ENCODE measurements at places on chromosomes 1 and 21. TPM values are rescaled to one million over a fixed set of nuclear protein-coding genes. Genes with fewer than 3 reads are reported as not detected.
A peak's percentile ranks its signal among the peaks of the same experiment; 100 is the strongest.

DNA sequence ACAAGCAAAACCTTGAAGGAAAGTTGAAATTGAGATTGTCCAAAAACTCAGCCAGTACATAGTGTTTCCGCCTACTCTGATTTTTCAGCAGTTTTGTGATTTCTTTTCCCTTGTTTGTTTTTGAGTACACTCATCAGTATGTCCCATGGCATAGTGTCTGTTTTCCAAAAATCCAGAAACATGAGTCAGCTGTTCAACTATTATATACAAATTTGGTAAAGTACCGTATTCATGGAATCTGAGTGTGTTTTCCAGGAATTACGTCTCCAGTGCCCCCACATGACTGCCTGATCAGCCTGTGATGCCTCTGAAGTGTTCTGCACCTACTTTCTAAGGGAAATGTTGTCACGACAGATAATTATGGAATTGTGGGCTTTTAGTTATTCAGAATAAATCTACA lies 186.8 kb downstream of the LTN1 start:
- no peak for DNase-seq
- H3K4me1 ChIP-seq, result peaks cover 7% of the 10 kb centered on the region
- no peaks in the 10 kb centered on the region for H3K27me3 ChIP-seq

The RHCE gene
- total RNA-seq, result not detected

The HOOK1 gene
- 2.4 TPM for total RNA-seq

DNA sequence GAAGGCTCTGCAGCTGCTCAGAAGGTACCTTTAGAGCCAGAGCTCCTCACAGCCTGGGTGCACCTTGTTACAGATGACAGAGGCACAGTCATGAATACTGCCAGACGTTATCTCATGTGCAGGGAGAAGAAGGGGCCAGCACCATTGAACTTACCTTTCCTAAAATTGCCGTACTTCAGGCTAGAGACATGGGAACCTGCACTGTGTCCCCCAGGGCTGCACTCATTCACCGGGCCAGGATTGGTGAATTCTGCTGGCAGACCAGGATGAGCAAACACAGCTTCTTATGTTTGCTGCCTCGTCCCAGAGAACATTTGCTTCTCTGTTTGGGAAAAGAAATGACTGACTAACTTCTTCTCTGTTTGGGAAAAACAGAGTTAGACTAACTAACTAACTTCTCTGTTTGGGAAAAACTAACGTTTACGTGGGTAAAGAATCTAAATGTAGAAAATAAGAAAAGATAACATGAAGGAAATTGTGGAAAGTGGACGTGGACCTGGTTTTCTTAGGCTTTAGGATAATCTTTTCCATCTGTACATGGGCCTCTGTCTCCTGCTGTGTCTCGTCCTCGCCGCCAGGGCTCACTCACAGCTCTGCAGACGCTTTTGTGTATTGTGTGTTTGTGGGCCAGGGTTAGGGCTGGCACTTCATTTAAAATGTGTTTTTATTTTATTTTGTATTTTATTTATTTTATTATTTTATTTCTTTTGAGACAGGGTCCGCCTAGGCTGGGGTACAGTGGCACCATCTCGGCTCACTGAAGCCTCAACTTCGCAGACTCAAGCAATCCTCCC lies 9.9 kb downstream of the OBSCN start:
- no peak overlapping the region for H3K4me3 ChIP-seq
- H3K27ac ChIP-seq, result no peak overlapping the region
- no peaks in the 10 kb centered on the region for H3K27me3 ChIP-seq
- no peaks in the 10 kb centered on the region for H3K4me1 ChIP-seq

DNA sequence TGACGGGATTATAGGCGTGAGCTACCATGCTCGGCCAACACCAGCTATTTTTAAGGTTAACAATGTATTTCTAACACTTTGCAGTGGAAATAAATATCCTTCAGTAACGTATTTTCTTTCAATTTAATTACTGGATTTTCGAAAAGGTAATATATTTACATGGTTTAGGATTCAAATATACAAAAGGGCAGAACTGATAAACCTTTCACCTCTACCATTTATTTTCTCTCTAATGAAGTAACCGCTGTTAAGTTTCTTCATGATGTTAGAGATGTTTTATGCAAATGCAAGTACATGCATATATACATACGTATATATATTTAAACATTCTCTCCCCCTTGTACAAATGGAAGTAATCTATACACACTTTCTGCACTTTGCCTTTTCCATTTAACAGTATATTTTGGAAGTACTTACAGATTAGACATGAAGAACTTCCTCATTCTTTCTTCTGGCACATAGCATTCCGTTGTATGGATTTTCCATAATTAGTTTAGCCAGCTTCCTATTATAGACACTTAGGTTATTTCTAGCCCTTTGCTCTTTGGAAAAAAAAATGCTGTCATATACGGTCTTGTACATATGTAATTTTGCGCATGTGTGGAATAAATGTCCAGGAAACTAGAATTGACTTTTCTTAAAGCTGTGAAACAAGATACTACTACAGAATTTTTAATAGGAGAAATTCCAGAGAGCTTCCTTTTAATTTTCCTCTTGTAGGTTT lies 14.9 kb upstream of the HJV start:
- H3K36me3 ChIP-seq, result no peaks in the 10 kb centered on the region
- H3K27me3 ChIP-seq, result peaks cover 24% of the 10 kb centered on the region
- peak overlapping the region; percentile 98 for H3K27ac ChIP-seq
- peak overlapping the region; percentile 93 for H3K4me3 ChIP-seq
- peaks cover 50% of the 10 kb centered on the region for H3K4me1 ChIP-seq
- no peak for DNase-seq

DNA sequence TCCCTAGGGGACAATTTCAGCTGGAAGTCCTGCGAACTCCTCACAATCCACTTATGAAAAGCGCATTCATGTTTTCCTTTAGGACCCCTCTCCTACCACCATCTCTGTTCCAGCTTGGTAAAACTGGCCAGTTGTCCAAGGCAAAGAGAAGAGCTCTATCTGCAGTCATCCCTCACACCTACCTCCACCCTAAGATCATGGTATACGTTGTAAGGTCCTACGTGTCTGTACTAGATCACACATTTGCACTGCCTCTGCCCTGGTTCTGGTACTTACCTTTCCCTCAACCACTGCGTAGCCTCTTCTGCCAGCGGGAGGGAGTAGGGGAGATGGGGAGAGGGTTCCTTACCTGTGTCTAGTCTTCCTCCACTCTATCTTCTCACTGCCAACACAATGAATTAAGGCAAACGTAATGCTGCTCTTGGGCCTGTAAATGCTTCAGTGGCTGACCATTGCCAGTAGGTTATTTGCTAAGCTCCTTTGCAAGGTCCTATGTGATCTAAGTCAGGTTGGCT lies 739 bp upstream of the NUP133 start:
- peak overlapping the region; percentile 97 for H3K27ac ChIP-seq
- H3K36me3 ChIP-seq, result no peaks in the 10 kb centered on the region
- peaks cover 4% of the 10 kb centered on the region for H3K27me3 ChIP-seq
- H3K4me1 ChIP-seq, result peaks cover 25% of the 10 kb centered on the region

- no peaks in the 10 kb centered on the region for H3K27me3 ChIP-seq
- no peak for DNase-seq
- H3K36me3 ChIP-seq, result no peaks in the 10 kb centered on the region
Measured at GRCh38 chr1:185843986-185844385, 109.8 kb downstream of the HMCN1 start.

The EPHB2 gene
- total RNA-seq, result not detected

DNA sequence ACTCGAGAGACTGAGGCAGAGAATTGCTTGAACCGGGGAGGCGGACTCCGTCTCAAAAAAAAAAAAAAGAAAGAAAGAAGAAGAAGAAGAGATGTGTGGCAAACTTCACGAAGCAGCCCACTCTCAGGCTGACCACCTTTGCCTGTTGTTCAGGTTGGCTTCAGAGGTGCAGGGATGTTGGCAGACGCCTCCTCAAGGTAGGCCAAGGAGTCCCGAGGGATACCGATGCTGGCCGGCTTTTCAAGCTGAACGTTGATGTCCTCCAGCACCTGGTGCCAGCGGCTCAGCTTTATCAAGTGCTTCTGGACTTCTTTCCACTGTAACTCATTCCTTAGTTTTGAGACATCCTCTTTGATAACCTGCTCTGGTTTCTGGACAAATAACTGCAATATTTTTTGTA lies 243.8 kb upstream of the ADGRL2 start:
- no peak for DNase-seq
- peaks cover 2% of the 10 kb centered on the region for H3K27me3 ChIP-seq
- no peak overlapping the region for H3K27ac ChIP-seq
- H3K36me3 ChIP-seq, result no peaks in the 10 kb centered on the region
- H3K4me3 ChIP-seq, result no peak overlapping the region

DNA sequence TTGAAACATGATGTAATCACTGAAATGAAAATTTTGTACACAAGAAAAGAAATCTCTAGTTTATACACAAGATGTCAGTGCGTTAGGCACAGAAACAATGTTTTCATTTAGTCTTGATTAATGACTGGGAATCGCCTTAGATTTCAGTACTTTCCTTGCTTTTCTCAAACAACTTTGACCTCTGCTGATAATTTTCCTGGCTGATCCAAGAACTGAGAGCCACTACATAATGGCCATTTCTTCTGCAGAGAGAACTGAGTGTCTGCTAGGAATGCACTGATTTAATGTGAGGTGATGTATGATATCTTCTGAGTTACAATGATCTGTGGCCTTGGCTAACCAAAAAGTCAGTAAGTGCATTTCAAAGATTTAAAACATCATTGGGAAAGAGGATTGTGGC lies 308.1 kb downstream of the CTH start:
- peaks cover under 1% of the 10 kb centered on the region for H3K27me3 ChIP-seq
- no peaks in the 10 kb centered on the region for H3K4me1 ChIP-seq
- no peak overlapping the region for H3K4me3 ChIP-seq

- peaks cover 13% of the 10 kb centered on the region for H3K36me3 ChIP-seq
- peaks cover 55% of the 10 kb centered on the region for H3K4me1 ChIP-seq
- no peak overlapping the region for H3K27ac ChIP-seq
- no peak for DNase-seq
Measured at GRCh38 chr1:116495535-116495934, 75.3 kb downstream of the CD58 start.

The LENEP gene
- total RNA-seq, result 1.8 TPM

The RNF187 gene
- total RNA-seq, result 137 TPM

The CTTNBP2NL gene
- total RNA-seq, result 3.9 TPM

GRCh38 chr1:174337000-174337681 lies 110.6 kb upstream of the GPR52 start:
- DNase-seq, result no peak
- no peaks in the 10 kb centered on the region for H3K4me1 ChIP-seq
- H3K36me3 ChIP-seq, result no peaks in the 10 kb centered on the region
- H3K27me3 ChIP-seq, result no peaks in the 10 kb centered on the region
- no peak overlapping the region for H3K27ac ChIP-seq
- no peak overlapping the region for H3K4me3 ChIP-seq

- no peak for DNase-seq
- H3K4me3 ChIP-seq, result no peak overlapping the region
- H3K36me3 ChIP-seq, result no peaks in the 10 kb centered on the region
- H3K4me1 ChIP-seq, result no peaks in the 10 kb centered on the region
- H3K27ac ChIP-seq, result no peak overlapping the region
- H3K27me3 ChIP-seq, result peaks cover 2% of the 10 kb centered on the region
Measured at GRCh38 chr1:203177470-203178039, 1.9 kb upstream of the MYBPH start.

The IVL gene
- not detected for total RNA-seq

GRCh38 chr1:99613716-99614115 lies 32.2 kb upstream of the PALMD start:
- no peak for DNase-seq
- no peaks in the 10 kb centered on the region for H3K4me1 ChIP-seq
- H3K36me3 ChIP-seq, result no peaks in the 10 kb centered on the region

DNA sequence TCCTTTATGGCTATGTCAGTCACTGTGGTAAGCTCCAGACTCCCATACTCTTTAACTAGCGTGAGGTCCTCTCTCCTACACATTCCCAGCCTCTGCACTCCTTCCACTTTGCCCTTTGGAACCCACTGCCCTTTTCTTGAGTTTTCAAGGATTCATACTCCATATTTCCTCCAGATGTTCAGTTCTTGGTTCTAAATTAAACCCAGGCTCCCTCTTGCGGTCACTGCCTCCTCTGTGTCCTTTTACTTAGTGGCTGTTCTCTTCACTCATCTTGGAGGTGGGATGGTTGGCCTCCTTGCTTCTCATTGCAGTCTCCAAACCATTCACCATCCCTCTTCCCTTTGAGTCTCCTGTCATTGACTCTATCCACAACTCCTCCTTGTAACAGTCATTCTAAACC lies 208.1 kb downstream of the TGFB2 start:
- H3K27me3 ChIP-seq, result no peaks in the 10 kb centered on the region
- no peak for DNase-seq

DNA sequence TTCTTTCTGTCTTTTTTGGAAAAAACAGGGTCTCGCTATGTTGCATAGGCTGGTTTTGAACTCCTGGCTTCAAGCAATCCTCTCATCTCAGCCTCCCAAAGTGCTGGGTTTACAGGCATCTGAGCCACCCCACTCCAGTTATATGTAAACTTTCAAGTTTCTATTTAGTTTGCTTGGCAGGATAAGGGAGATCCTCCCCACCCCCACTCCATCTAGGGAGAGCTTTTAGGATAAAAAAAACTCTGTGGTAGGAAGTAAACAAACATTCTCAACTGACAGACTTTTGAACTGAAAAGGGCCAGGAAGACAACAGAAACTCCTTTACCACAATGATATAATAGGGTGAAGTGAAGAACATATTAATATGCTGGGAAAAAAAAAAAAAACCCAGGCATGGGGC lies 41.0 kb upstream of the ZNF326 start:
- no peaks in the 10 kb centered on the region for H3K36me3 ChIP-seq
- DNase-seq, result no peak
- no peak overlapping the region for H3K27ac ChIP-seq
- peaks cover 51% of the 10 kb centered on the region for H3K4me1 ChIP-seq
- no peak overlapping the region for H3K4me3 ChIP-seq

The KLHL21 gene
- total RNA-seq, result 28.1 TPM

The FCRL6 gene
- total RNA-seq, result not detected

- no peak overlapping the region for H3K27ac ChIP-seq
- peaks cover 47% of the 10 kb centered on the region for H3K36me3 ChIP-seq
- no peaks in the 10 kb centered on the region for H3K4me1 ChIP-seq
- no peaks in the 10 kb centered on the region for H3K27me3 ChIP-seq
- no peak for DNase-seq
- H3K4me3 ChIP-seq, result no peak overlapping the region
Measured at GRCh38 chr21:41402231-41402630, 23.8 kb upstream of the MX1 start.

DNA sequence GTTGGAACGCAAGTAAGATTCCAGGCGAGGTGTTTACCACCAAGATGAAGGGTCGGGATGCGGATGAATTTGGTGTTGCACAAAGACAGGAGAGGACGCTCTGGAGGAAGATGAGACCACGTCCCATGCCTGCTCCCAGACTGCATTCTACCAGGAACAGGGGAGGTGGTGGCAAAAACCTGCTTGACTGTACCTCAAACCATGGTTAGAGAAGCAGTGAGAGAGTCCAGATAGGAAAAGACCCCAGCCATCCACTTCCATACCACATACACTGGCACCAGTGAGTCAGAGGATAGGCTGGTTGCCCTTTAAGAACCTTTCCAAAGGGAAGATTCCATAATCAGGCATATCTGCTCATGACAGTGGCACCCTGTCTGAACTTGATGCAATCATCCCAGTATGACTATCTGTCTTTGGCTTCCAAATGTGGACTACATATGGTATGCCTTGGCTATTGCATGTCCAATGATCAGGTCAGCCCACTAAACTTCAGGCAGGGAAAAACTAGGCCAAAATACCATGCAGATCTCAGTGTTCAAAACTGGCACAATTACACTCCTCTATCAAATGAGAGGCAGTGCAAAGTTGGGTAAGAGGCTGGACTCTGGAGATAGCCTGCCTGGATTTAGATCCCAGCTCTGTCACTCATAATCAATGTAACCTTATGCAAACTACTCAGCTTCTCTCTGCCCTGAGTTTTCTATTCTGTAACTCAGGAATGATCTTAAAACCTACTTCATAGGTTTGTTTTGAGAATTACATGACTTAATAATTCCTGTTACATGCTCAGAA lies 20.6 kb downstream of the NPR1 start:
- H3K36me3 ChIP-seq, result no peaks in the 10 kb centered on the region
- no peak overlapping the region for H3K27ac ChIP-seq
- no peaks in the 10 kb centered on the region for H3K27me3 ChIP-seq
- no peak for DNase-seq
- no peaks in the 10 kb centered on the region for H3K4me1 ChIP-seq

Data from activated T-helper 1 cell treated with anti-CD3 and anti-CD28 coated beads, Interleukin-12 subunit alpha, Interleukin-12 subunit beta, Interleukin-2, Interleukin-4 antibody, amounts not matched to agents 30 ng/mL and 10 ng/mL and 1 ng/mL, durations not matched to agents 14 hours and 24 hours and 36 hours (primary cell).